ENCODE measurements at places on chromosomes 7 and 10.

DNA sequence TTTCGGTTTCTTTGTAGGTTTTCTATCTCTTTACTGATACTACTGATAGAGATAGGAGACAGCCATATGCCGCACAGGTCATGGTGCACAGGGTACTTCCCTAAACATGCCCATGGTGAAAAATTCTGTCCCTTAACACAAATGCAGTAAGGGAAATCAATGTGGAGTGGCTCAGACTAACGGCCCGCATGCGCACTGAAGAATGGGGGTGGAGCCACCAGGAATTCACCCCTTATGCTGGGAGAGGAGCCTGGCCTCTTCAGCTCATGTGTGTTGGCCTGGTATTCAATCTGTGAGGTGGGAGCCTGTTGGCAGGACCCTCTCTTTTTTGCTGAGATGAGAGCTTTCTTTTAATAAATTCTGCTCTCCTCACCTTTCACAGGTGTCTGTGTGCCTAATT, 8.4 kb upstream of the URGCP start:
- DNase-seq, result no peak

- DNase-seq, result no peak
Measured at GRCh38 chr7:17493446-17493845, 195.0 kb downstream of the AHR start.

DNA sequence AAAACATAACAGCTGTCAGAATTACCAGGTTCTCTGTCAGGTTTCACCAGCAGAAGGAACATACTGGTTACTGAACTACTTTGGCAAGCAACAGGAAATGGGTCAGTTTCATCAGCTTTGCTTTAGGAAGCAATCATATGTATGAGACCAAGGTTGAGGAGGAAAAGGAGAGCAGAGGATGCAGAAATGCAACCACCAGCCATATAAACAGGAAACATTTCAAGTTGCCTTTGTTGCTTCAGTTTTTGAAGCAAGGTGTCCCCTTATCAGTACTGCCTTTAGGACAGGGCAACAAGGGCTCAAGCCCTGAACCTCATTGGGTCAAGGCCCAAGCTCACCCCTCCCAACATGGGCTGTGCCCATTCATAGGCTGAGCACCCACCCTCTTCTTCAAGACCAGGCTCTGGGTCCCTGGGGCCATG, 10.2 kb downstream of the HIPK2 start:
- peak; percentile 90 for DNase-seq

DNA sequence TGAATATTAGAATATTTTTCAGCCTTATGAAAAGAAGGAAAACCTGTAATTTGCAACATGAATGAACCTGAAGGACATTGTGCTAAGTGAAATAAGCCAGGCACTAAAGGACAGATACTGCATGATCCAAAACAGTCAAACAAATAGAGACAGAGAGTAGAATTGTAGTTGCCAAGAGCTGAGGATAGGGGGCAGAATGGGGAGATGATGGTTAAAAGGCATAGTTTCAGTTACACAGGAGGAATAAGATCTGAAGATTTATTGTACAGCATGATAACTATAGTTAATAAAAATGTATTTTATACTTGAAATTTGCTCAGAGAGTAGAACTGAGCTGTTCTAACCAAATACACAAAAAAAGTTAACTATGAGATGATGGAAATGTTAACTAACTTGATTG, 149.0 kb upstream of the TMEM106B start:
- no peak for DNase-seq

DNA sequence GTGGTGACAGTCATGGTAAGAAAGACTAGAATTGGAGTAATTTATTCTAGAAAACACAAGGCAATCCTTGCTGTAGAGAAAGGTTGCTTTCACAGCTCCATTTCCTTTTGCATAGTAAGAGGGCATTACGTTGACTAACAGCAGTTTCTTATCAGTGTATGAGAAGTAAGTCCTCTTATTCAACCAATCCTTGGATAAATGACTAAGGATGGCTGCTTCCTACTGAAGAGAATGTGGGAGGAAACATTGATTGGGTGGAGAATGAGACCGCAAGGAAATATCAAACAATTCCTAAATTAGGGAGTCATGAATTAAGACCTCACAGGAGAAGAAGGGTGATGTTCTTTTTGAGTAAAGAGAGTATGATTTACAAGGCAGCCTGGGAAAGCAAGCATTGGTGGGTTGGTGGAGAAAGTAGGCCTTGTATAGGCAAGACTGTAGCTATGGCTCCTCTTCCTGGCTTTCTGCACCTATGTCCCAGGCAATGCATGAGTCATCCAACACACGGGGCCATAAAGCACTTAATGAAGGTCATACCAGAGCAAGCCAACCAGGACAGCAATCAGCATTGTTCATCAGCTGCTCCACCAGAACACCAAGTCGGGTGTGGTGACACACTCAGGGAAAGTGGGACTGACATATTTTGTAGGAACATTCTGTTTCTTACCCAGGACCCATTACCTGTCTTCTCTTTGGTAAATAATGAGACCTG, 5.6 kb downstream of the MGAM start:
- no peak for DNase-seq

DNA sequence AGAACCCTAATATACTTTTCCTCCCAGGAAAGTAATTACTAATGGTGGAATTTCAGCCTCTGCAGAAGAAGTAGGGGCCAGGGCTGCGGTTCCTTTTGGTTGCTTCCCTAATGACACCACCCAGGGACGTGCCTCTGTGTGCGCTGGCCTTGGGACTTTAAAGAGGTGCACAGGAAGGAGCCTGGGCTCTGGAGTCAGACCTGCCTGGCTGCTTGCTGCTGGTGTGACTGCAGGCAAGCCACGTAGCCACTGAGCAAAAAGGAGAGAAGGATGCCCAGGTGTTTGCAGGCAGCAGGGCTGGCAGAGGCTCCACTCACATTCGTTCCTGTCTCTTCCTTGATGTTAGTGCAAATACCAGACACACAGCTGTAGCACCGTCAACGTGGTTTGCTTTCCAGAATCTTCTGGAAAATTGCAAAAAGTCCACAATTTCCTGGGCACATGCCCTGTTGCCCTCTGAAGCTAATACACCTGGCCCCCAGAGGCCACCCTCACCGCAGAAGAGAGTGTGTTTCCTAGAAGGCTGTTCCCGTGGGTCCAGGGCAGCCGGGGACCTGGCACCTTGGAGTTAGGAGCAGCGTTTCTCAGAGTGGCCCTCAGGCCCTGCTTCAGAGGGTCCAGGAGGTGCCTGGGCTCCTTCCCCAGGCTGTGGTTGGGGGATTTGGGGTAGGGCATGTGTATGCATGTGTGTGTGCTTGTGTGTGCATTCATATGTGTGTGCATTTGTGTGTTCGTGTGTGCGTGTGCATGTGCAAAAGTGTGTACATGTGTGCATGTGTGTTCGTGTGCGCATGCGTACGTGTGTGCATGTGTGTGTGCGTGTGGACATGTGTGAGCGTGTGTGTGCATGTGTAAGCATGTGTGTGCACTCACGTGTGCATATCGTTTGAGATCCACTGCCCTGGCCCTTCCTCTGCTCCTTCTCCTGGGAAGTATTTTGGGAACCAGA, 12.8 kb upstream of the PRKAG2 start:
- DNase-seq, result no peak

- no peak for DNase-seq
Measured at GRCh38 chr10:4867520-4868356, 41.7 kb downstream of the AKR1E2 start.

DNA sequence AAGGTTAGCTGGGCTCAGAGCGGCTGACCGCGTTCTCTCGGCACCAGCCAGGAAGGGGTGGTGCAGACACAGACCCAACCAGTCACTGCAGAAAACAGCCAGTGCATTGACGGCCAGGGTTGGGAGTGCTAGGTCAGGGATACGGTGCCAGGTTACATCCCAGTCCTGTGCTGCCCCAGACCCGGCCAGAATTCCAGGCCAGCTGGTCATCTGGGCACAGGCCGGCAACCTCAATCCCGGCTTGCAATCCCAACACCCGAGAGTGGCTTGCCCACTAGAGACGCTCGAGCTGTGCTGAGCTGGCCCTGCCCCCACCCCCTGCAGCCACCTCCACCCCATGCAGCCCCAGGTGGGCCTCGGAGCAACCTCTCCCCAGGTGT, 3.8 kb downstream of the PRAP1 start:
- DNase-seq, result no peak

- no peak for DNase-seq
Measured at GRCh38 chr7:26385240-26385639, 93.6 kb downstream of the SNX10 start.

- DNase-seq, result no peak
Measured at GRCh38 chr7:72234086-72234485, 178.1 kb downstream of the CALN1 start.

DNA sequence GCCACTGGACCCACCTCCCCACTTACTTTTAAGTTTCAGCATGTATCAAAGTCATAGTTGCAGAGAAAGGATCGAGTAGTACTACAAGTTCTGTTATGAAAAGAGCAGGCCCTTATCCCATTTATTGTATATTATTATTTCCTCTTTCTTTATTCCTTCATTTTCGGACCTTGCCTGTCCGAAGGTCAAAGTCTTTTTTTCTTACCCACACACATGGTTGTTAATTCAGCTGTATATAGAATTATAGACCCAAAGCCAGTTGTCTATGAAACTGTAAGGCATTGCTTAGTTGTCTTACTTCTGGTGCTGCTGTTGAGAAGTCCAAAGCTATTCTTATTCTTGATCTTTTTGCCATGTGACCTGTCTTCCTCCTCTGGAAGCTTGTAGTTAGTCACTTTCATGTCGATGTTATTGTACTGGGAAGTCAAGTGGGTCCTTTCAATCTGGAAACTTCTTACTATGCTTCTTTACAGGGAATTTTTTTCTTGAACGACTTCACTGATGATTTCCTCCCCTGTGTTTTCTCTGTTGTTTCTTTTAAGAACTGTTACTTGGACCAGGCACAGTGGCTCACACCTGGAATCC, 8.3 kb downstream of the NUDT5 start:
- no peak for DNase-seq

DNA sequence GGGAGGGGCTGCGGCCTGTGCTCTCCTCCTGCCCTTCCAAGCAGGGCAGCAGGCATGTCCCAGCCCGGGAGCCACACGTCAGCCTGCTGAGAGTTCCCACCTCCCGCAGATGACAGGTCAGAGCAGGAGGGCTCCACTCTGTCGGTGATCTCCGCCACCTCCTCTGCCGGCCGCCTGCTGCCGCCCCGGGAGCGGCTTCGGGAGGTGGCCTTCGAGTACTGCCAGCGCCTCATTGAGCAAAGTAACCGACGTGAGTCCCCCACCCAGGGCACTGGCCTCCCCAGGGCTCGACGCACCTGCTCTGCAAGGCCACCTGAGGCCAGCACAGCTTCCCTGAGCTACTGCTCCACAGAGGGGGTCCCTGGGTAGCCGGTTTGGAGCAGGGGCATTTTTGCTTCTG, 9.4 kb downstream of the AP5Z1 start:
- DNase-seq, result no peak
